ENCODE measurements at places on chromosomes 11 and 22.

DNA sequence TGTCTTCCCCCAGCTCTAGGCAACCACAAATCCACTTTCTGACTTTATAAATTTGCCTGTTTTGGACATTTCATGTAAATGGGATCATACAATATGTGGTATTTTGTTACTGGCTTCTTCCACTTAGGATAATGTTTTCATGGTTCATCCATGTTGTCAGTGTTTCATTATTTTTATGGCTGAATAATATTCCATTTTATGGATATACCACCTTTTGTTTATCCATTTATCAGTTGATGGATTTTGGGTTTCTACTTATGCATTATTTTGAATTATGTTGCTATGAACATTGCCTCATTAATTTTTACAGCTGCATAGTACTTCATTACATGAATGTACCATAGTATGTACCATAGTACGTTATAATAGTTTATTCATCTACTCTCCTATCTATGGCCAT is 5.1 kb downstream of the CABIN1 start:
- DNase-seq, result no peak

- DNase-seq, result peak; percentile 73
Observed at GRCh38 chr11:7480113-7480512, 5.2 kb upstream of the OLFML1 start.

DNA sequence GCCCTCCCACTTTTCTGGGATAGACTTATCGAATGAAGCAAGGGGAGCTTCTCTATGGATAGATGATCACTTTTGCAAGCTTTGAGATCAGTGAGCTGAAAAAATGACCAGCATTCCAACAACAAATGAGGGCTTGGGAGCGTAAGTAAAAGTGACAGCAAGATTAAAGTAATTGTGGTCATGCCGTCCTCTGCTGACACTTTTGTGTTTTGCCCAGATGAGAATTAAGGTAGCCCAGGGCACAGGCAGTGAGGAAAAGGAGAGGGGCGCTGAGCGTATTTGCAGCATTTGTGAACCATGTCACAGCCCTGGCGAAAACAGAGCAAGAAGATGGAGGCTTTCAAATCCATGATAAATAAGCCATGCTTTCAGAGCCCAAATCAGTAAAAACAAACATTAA is 24.6 kb upstream of the TMA7B start:
- DNase-seq, result no peak

DNA sequence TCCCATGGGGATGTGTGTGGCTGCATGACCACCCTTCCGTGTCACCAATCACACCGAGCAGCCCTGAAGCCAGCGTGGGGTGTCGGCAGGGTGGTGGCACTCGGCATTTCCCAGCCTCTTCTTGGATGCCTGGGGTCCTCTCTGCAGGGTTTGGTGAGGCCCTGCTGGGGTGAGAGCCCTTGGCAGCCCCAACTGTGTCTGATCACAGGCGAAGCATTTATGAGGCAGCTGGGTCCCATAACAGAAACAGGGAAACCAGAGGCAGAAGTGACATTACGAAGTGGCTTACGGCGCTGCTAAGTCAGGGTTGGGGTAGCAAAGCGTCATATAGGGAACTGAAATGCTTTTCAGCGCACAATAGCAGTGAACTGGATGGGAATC is 92.3 kb upstream of the SEPTIN5 start:
- no peak for DNase-seq

- DNase-seq, result peak; percentile 93
Observed at GRCh38 chr11:96389720-96390487, at the start of the genes CCDC82 and JRKL. Gene CCDC82, minus strand, starts transcription at chr11:96389912. Its CDS starts 5,165 bp downstream, at chr11:96384747. Gene JRKL, plus strand, starts transcription at chr11:96390013. Its CDS starts 637 bp downstream, at chr11:96390650.

DNA sequence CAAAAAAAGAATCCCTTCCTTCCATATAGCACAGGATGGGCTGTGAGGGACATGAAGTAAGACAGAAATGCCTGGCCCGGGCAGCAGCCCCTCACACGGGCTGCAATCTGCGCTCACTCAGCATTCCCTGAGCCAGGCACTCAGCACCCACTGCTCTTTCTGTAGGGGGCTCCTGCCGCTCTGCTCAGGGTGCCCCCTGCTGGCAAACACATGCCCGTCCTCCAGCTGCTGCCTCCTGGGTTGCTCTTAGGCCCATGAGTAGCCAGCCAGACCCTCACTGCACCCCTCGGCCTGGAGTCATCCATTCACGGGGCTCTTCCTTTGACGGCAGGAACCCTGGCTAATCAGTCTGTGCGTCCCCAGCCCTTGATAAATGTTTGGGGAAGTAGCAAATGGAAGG is 6.9 kb downstream of the MCAT start:
- DNase-seq, result no peak

DNA sequence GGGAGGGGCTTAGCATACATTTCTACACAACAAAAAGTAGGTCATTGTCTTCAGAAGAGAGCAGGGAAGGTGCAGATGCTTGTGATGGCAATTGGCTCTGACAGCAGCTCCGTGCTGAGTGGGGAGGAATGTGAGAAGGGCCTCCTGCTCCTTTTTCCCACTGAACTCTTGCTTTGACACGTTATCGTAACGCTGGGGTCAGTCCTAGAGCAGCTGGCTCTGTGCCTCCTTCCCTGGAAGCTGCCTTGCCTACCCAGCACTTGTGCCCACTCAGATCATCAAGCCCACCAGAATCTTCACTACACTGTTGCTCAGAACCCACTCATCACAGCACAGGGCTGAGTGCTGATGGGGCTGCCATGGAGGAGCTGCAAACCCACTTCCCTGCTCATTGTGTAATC is 14.9 kb upstream of the NAV2 start:
- no peak for DNase-seq

- no peak for DNase-seq
Observed at GRCh38 chr11:1152316-1153104, 5.2 kb upstream of the MUC5AC start.

GRCh38 chr11:72735495-72736027 is 16.6 kb downstream of the ARAP1 start:
- DNase-seq, result no peak

GRCh38 chr11:22680628-22681027 is 14.2 kb downstream of the GAS2 start:
- DNase-seq, result no peak

GRCh38 chr22:43446916-43447315 is 35.1 kb downstream of the MPPED1 start:
- no peak for DNase-seq

GRCh38 chr11:64453466-64453865 is 94.5 kb downstream of the RPS6KA4 start:
- no peak for DNase-seq

DNA sequence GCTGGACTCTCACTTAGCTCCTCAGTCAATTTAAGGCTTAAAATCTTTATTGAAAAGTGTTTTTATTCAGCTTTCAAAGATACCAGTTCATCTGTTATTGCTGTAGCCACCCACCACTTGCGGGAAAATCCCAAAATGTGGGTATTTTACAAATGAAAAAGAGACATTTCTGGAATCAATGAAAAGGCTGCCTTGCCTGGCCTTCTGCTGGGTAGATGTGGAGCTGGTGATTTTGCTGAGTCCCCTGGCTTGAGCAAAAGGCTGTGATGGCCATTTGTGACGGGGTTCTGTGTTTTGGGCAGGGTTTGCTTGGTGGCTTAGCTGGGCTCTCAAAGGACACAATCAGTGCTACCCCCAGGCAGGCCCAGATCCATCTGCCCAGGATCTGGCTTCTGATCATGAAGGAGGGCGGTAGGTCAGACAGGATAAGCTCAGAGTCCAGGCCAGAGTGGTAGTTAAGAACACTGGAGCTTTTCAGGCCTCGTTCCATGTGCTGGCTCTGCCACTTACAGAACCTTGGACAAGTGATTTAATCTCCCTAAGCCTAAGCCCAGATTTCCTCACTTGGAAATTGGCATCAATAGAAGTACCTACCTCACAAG is 36.1 kb downstream of the UBASH3B start:
- no peak for DNase-seq

GRCh38 chr11:15580056-15580774 is 465.5 kb downstream of the INSC start:
- no peak for DNase-seq

DNA sequence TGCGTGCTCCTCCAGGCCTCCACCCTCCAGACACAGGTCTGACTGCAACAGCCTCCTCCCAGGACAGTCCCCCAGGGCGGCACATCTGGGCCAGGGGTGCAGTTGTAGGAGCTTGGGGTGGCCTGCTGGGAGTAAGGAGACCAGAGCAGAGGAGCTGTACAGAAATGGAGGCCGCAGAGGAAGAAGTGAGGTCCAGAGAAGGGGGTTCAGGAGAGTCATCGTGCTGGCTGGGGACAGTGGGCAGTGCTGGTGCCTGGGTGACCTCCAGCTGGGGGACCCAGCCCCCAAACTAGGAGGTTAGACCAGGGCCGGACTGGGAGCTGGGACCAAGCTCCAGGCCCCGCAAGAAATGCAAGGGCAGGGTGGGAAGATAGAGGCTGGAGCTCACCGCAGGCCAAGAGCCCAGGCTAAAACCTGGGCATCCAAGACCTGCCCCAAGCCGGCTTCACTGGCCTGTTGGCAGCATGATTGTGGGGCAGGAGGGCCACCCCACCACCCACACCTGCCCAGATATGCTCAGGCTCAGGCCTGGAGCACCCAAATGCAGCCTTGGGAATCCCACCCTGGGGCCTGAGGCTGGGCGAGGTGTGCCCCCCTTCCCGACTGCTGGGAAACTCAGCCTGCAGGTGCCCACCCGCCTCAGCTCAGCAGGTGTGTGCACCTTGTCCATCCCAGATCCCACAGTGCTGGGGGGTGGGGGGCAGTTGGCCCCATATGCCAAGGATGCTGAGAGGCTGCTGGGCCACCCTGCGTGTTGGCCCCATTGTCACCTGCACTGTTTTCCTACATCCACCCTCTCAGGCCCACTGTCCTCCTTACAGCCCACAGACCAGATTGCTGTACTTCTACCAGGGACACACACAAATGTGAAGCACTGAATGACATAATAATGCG is 96.9 kb downstream of the MORC2 start:
- DNase-seq, result no peak
